ENCODE measurements at places on chromosomes 4 and X.

DNA sequence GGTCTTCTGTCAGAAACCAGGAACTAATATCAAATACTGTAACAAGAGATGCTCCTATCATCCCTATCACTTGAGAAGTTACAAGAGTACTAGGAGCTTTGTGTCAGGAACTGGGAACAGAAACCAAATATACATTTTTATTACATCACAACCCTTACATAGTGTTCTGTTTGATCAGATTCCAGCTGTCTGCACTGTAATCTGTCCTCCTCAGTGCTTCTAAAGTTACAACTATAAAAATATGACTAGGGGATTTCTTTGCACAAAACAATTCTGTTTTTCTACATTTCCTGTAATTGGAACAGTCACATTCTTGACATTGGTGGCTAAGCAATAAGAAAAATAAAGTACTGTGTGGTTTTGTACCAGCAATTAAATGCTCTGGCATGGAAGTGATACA is 686.0 kb downstream of the PDHA2 start:
- no peak for DNase-seq

- DNase-seq, result no peak
Observed at GRCh38 chr4:145920205-145920604, 18.4 kb downstream of the ZNF827 start.

DNA sequence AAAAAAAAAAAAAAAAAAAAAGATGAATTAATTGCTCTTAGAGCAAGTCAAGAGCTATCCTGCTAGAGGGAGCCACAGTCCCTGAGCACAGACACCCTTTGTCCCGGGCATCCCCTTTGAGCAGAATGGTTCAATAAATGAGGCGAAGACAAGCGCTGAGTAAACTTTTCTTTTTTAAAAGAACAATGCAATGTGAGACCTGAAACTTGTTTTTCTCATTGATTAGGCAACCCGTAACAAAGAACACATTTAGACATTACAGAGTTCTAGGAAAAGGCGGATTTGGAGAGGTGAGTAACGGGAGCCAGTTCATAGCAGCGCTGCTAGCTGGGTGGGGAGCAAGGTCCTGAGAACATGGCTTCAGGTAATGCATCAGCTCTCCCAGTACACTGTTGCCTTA is 46.1 kb downstream of the GRK4 start:
- DNase-seq, result no peak

DNA sequence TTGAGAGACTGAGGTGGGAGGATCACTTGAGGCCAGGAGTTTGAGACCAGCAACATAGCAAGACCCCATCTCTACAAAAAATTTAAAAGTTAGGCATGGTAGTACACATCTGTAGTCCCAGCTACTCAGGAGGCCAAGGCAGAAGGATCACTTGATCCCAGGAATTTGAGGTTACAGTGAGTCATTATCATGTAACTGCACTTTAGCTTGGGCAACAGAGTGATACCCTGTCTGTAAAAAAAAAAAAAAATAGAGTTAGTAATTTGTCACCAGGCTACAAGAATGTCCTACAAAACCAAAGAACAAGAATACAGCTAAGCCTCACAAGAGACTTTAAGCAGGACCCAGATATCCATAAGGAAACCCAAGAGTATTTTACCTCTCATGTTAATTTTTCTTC is 27.0 kb upstream of the RAB28 start:
- DNase-seq, result no peak

GRCh38 chr4:118931786-118932185 is 43.1 kb downstream of the SYNPO2 start:
- DNase-seq, result no peak

GRCh38 chr4:59553063-59553720 is 1646.9 kb upstream of the ADGRL3 start:
- DNase-seq, result no peak

GRCh38 chr4:2378401-2378800 is 40.0 kb downstream of the ZFYVE28 start:
- DNase-seq, result no peak

DNA sequence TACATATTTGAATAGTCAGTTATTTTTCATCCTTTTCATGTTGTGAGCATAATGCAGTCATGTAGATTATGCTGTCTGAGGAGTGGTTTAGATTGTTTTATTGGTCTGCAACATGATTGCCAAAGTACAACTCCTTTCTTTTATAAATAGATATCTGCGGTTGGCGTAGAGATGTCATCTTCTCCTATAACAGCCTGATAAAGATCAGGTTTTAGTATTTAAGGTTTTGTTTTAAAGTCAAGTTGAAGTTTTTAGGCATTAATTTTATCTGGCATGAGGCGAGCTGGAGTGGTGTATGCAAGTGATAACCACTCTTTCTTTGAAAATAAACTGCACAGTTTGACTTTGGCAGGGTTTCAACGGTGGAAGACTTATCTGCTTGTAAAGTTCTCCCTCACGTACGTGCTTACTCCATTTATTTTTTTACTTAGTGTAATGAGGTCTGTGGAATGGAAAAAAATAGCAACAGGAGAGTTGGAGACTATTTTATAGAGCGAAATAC is 126.3 kb downstream of the FBXO8 start:
- no peak for DNase-seq

GRCh38 chr4:64360664-64361398 is 48.4 kb downstream of the TECRL start:
- DNase-seq, result no peak

GRCh38 chr4:68062501-68062900 is 67.2 kb downstream of the TMPRSS11F start:
- DNase-seq, result no peak

DNA sequence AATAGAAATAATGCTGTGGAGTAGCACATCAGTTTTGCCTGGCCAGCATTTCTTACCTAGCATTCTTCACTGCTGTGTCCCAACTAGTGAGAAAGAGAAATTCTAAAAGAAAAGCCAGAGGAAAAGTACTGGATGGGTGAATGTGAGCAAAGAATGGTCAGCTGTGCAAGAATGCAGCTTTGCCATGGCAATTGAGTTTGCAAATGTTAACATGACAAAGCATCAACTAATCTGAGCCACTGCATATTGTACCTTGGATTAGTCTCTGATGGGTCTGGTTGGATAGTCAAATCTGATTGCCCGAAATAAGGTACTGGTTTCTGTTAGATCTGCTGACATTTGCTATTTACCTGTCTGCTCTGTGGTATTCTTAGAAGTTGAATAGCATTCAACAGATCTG is 38.7 kb downstream of the ADD1 start:
- DNase-seq, result no peak

DNA sequence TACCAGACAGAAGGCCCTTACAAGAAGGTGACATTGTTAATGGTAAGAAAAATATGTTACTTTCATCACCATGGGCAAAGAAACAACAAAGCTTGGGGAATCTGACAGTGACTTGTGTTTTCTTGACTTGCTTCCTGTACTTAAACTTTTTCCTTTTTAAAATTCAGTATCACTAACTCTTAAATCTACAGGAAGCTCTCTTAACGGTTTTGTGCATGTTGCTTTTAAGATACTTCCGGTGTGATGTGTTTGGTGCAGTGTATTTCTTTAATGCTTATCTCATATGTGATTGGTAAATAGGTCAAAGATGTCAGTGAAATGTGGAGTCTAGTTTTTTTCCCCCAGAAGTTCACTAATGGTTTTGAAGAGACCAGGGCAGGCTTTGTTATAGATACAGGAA is 45.2 kb downstream of the ADH5 start:
- no peak for DNase-seq

DNA sequence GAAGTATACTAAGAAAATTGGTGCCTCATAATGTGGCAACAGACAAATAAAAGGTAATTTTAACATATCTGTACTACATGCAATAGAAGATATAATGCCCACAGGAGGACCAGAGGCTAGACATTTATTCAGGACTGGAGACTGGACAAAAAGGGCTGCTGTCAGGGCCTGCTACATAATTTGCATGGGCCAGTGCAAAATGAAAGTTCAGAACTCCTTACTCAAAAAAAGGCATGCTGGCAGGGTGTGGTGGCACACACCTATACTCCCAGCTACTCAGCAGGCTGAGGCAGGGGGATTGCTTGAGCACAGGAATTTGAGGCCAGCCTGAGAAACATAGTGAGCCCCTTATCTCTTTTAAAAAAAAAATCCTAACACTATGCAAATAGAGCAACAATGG is 12.4 kb upstream of the MAOA start:
- no peak for DNase-seq

- DNase-seq, result no peak
Observed at GRCh38 chrX:10603612-10604011, 16.8 kb downstream of the MID1 start.

DNA sequence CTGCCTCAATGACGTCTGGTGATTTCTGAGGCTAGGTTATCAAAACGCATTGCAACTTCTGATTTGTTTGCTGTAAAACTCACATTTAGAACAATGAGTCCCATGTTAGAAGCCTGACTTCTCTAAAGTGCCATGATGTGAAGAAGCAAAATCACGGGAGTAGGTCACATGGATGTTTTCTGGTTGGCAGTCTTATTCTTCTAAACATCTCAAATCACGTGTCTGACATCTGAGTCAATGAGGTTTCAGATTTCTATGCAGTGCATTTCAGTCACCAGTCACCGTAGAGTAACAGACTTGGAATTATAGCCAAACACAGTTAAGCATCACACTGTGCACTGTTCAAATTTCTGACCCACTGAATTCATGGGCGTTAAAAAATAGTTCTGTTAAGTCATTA is 482.1 kb downstream of the TMA16 start:
- DNase-seq, result no peak

DNA sequence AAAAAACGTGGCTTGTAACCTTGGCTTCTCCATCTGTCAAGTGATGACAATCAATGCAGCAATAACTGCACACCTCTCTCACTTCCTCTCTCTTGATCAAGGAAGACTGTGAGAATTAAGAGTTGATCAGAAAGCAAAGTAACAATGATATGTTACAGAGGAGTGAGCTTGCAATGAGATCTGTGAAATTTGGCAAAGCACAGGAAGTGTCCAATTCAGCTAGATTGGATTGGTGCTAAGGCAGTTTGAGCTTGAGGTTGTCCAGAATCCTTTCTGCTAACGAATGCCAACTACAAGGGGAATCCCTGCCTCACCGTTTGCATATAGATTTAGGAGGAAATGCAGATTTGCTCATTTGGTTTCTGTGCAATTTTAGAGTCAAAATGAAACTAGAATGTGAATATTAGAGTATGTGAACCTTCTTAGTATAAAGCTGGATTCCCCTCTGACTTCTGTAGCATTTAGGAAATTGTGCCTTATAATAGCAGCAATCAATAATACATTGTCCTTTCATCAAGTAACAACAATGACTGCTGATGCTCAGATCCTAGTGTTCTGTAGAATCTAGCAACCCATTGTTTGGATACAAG is 346.4 kb downstream of the PTTG2 start:
- DNase-seq, result no peak

GRCh38 chr4:40956721-40957255 is 207.0 kb downstream of the NSUN7 start:
- DNase-seq, result no peak

DNA sequence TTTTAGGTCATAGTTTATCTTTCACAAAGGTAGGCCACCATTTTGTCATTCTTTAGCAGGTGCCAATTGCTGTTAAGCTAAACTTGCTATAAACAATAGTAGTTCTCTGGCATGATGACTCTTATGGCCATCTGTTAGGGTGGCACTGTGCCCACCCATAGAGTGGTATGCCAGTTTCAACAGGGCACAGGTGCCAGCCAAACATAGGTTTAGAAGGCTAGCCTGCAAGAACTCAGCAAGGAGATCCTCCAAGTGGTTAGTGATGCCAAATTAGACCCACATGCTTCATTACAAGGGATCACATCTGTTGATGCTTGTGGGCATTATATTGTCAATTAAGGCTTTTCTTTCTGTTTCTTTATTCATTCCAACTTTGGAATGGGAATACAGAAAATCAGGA is 204.5 kb downstream of the FMR1NB start:
- no peak for DNase-seq

- DNase-seq, result no peak
Observed at GRCh38 chrX:94961730-94962129, 1287.7 kb downstream of the FAM133A start.

DNA sequence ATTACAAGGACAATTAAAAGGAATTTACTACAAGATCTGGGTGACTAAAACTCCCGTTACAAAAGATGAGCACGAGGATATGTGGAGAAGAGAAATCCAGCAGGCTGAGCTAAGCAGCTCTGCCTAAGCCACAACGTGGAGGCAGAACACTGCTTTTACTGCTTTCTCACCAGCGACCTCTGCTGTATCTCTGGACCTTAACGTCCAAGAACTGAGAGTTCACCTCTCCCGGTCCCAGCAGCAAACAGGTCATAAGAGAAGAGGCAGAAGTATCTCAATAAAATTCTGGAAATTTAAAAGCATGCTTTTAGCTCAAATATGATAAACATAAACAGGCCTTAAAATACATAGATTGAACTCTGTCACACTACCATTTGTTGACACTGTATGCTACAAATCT is 81.0 kb downstream of the ADGRA3 start:
- no peak for DNase-seq

GRCh38 chrX:65879977-65880799 is 159.7 kb downstream of the VSIG4 start:
- no peak for DNase-seq

- DNase-seq, result no peak
Observed at GRCh38 chr4:188781655-188782054, 642.4 kb downstream of the TRIML1 start.

GRCh38 chr4:152815078-152815477 is 35.3 kb downstream of the ARFIP1 start:
- no peak for DNase-seq

GRCh38 chr4:74982546-74983252 is 49.8 kb downstream of the PARM1 start:
- DNase-seq, result no peak

DNA sequence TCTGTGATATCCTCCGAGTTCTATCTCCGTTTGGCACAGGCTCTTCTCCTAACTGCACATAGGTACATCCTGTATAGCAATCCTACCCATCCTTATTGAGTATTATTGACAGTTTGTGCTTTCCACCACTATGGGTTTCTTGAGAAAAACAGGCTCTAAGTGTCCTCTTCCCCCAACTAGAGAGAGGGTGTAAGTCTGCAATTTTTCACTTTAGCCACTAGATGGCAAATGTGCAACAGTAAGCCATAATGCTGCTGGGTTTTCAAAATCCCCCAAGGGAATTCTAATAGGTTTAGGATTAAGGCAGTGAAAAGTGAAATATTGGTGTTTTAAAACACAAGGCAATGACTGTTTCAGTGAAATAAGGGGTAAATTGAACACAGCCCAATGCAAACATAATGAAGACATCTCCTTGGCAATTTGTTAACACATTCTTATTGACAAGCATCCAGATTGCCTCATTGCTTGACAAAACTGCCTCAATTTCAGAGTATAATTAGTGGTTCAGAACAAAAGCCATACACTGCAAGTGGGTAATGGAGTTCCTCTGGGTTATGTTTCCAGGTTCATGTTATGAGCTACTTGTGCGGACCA is 239.0 kb upstream of the HTR2C start:
- no peak for DNase-seq

DNA sequence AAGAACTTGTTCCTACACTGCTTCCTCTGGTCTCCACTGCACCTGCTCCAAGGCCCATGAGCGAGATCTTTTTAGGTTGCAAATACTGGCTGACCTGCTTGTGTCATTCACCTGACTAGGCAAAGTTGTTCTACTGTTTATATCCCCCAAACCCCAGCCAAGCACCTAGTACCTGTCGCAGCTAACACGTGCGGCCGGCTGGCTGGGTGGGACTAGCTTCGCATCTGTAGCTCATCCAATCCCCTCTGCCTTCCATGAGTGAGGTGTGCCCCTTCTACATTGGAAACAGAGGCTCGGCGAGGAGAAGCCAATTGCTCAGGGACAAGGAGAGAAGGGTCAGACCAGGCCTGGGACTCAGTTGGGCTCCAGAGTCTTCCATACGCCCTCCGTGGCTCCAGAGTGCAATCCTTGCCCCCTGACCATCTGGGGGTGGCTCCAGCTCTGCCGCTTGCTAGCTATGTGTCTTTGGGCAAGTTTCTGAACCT is 86.5 kb downstream of the WFS1 start:
- DNase-seq, result no peak

Data from ascending aorta (tissue), 2 donors.